ENCODE measurements at places on chromosomes 16 and 17.

DNA sequence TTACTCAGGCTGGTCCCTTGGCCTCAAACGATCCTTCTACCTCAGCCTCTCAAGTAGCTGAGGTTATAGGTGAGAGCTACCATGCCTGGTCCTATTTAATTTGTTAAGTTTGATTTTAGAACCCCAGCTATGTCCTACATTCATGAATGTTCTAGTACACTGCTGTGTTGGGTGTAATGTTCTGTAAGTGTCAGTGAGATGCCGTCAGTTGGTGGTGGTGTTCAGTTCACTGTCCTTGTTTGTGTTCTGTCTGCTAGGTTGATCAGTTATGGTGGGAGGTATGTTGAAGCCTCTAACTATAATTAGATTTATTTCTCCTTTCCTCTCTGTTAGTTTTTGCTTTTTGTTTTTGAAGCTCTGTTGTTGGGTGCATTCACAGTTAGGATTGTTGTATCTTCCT lies 8.3 kb downstream of the IST1 start:
- no peak for DNase-seq

DNA sequence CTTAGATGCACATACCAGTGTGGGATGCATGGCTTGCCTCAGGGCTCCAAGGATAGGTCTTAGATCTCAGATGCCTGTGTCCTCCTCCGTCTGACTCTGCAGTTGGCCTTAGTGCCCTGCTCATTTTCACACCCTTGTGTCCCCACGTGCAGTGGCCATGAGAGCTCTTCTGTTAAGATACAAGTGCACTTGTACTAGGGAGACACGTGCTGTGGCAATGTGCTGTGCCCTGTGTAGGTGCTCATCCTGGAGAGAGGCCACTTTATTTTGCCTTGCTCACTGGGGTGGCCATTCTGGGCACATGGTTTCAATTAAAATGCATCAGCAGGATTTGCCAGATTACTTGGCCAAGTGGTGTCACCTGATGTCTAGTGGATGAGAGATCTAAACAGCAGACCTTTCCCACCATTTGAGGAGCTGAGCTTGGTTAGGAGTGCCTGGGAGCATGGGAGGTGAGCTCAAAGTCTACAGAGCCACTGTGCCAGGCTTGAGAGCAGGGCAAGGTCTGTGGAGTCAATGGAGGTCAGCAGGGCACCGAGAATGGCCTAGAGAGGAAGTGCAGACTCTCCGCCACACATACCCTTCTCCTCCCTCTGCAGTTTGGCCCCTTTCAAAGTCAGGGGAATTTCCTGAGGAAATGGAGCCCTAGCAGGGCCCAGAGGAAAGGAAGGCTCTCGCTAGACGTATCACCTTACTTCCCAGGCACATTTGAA lies 25.2 kb upstream of the SMPD3 start:
- DNase-seq: no peak

DNA sequence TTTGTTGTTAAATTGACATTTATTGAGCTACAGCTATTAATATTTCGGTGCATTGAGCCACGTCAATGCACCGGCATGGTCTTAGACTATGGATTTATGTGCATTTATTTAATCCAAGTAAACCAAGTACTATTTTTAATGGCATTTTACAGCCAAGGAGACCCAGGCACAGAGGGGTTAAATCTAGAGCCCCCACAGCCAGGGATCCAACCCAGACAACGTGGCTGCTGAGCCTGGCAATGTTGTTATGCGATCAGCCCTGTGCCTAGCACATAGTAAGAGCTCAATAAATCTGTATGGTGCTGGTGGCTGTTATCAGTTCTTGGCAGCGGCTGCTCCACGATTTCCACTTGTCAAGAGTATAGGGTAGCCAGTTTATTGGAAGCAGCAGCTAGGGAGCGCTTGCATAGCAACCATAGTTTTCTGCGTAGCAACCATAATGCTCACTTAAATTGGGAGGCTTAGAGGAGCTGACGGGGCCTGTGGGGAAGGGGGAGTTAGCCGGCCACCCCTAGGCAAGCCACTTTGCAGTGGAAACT lies 541 bp upstream of the RBBP6 start:
- no peak for DNase-seq

GRCh38 chr17:39591958-39592954 lies 15.5 kb downstream of the NEUROD2 start:
- DNase-seq: no peak

DNA sequence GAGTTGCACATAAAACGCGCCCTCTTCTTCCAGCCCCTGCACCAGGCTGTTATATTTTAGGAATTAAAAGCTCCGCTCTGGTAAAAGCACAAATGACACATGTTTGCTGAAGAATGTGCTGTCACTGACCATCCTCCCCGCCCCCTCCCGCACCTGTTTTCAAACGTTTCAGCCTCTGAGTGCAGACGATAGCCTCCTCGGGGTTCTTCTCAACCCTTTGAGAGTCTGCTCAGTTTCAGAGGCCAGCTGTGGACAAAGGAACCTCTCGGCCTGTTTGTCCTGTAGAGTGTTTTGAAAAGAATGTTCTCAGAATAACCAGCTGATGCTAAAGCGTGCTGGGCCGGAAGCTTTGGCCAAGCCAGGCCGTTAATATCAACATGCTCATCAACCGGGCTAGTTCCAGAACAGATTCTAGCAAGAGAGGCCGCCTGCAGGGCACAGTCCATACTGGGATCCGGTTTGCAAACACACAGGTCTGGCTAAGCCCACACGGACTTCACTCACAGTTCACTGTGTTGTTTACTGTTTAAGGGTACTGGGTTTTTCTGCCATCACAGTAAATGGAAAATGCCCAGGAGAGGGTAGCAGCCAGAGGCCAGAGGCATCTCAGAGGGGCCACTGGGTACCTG lies 6.4 kb upstream of the CACNG4 start:
- no peak for DNase-seq

DNA sequence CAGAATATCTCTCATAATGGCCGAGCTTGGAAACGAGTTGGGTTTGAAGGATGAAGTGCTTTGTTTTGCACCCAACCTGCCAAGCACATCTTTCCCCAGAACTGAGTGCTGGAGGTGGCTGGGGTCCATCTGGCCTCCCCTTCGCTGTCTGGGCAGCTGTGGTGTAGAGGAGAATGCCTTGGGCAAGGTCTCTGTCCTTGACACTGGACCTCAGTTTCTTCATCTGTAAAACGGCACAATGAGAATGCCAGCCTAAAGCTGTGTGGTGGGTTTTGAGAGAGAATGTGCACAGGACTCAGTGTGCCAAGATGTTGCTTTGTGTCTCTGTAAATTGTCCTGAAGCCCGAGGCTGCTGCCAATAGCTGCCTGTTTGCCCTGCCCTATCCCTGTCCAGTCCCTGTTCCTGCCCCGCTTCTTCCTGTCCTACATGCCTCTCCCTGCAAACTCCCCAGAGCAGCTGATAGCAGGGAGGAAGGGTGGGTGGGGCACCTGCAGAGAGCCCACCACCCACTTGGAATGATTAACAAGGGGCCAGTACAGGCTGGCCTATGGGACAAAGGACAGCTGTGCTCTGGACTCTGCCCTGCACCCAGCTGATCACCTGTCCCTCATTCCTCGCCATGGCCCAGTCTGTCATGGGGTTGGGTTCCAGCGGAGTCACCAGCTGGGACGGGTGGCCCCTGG lies 15.3 kb downstream of the LASP1 start:
- no peak for DNase-seq

- DNase-seq: no peak
Observed at GRCh38 chr17:49468811-49469385, 26.2 kb upstream of the NGFR start.

DNA sequence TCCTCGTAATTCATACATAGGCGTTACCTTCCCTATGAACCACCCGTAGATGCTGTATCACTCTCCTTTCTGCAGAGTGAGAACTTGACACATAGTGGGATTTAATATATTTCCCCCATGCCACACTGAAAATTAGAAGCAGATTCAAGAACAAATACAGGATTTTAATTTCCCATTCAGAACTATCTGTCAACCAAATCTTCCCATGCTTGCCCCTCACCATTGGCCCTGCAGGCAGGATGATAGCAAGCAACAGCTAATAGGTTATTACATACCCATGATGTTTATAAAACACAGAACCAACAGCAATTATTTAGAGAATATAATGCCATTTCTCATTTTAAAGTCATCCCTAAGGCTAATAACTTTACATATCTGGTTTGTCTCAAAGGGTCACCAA lies 55.0 kb upstream of the GNAO1 start:
- no peak for DNase-seq

GRCh38 chr17:413016-413350 lies 60.4 kb upstream of the RPH3AL start:
- DNase-seq: no peak

DNA sequence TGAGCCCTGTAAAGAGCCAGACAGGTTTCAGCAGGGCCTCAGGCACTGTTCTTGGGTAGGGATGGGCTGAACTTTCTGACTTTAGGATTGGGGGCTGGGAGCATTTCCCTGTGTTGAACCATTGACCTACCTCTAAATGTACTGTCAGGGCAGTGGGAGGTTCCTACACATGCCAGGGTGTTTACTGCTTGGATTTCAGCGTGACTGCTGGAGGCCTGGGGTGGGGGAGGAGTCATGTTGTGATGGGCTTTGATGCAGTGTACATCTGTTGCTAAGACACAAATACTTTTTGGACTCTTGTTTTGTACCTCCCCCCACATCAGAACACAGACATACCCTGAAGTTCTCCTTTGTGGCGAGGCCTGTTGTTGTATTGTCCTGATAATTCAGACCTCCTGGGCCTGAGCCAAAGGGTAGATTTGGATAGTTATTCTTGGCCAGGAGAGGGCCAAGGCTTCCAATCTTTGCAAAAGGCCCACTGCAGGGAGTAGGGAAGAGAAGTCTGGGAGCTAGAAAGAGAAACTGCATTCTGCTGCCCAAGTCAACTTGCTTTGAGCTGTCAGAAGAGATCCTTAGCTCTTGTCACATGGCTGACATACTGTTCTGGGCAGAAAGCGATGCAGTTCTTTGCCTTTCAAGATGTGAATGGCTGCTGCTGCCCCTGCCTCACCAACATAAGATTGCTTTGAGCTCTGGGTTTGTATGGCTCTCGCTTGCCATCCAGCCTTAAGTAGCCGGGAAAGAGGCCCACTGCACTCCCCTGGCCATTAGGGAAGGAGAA lies 3.7 kb downstream of the NFE2L1 start:
- DNase-seq: no peak

GRCh38 chr17:6799738-6800137 lies 23.7 kb downstream of the FBXO39 start:
- DNase-seq: no peak

GRCh38 chr17:68507576-68507975 lies 4.7 kb upstream of the PRKAR1A start:
- DNase-seq: no peak

Measured in dorsolateral prefrontal cortex (tissue), 122 donors.